ENCODE measurements at places on chromosomes 5 and 9.

GRCh38 chr5:80745490-80745889, 90.7 kb upstream of the DHFR start:
- DNase-seq, result no peak

GRCh38 chr5:93884254-93884653, 142.9 kb upstream of the POU5F2 start:
- DNase-seq, result no peak

DNA sequence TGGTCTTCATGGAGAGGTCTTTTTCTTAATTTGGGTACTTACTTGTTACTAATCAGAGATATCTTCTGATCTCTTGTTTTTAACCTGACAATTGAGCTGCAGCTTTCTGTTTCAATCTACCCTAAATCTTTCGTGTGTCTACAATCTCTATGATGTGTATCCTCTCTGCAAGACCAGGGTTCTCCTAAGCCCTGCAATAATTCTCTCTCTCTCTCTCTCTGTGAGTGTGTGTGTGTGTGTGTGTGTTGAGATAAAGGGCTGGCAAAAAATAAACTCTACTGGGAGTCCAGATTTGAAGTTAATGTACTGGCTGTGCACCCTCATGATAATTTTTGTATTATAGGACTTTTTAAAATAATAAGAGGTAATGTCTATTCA, 57.8 kb upstream of the FBXL7 start:
- DNase-seq, result no peak

DNA sequence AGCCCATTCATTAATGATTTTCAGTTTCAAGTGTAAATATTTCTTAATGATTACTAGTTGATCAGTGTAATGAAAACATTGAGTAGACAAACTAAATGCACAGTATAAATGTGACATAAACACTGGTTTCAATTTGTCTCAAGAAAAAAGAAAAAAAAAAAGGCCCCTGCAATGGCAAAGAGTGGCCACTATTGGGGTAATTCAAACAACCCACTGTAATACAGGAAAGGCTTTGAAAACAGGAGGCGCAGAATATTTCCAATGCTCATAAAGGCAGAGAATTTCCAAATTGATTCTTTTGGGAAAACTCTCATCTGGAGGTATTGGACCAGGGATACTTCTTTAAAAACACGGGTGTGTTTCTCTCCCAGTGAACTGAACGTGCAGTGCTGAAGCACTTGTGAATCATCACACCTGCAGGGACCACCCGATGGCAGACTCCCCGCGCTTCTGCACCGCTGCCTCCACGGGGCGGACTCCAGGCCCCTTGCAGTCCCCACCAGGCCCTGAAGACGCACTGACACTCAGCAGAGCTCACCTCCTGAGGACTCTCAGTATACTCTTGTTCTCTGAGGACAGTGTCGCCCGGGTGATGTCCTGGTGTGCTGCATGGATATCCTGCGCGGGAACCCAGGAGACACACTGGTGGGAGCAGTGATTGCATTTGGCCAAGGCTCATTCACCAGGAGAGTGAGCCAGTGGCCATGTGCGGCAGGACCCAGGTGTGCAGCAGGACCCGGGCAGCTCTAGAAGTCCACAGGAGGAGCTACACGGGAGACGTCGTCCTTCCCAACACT, 227.6 kb upstream of the IRX4 start:
- DNase-seq, result no peak

DNA sequence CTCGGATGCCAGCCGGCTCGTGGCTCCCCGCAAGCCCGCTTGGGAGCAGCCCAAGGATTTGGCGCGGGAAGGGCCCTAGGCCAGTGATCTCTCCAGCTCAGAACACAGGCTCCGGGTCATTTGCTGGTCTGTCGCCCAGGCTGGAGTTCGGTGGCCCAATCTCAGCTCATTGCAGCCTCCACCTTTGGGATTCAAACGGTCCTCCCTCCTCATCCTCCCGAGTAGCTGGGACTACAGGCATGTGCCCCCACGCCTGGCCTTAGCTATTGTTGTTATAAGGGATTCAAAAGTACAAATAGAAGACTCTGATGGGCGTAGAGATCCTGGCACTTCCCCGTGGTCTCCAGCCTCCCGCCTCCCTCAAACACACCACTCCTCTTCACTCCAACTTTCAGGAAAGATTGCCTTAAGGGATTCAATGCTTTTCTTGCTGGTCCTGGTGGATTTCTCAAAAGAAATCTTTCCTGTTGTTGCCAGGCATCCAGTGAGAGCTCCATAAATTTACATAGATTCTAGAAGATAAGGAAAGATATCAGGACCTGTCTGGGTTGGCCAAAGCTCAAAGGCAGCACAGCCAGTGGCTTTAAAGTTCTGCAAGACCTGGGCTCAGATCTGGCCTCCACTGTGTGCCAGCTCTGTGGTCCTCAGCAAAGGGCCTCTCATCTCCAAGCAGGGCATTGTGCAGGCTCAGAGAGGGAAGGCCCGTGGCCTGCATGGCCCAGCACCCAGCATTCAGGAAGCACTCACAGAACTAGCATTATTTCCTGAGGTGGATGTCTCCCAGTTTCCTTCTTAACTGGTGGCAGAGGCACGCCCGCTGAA, 1.0 kb downstream of the AIF1L start:
- no peak for DNase-seq

All from SK-N-MC (cell line).